ENCODE measurements at places on chromosomes 11 and 22.

DNA sequence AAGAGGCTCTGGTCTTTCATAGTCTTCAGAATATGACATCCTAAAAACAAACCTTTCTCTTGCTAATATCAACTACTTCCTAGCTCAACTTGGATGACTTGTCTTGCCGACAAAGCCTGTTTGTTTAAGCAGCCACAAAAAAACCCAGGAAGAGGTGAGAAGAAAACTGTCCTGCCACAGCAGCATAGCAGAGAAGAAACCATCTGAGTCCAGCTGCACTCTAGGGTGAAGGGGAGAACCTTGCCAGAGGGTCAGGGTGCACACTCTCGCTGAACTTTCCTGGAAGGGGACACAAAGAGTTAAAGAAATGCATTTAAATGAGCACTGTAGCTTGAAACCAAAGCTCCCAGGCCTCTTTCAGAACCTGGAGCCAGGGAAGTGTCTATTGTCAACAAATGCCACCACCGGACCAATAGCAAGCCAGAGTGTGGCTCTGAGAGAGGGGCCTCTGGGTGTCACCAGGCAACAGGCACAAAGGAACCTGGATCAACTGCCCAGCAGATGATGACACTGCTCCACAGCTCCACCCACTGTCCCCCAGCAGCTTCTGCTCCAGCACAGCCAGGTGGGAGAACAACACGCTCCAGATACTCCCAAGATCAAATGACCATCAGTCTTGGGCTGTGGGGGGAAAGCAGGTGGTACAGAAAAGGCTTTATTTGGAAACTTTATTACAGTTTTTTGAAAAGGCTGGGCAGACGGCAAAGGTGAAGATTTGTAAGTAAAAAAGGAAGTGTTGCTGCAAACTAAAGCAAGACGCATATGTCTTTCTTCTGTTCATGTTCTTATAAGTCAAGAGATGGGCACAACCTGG lies 105.7 kb downstream of the RASSF10 start:
- no peak for DNase-seq

- peak; percentile 16 for DNase-seq
Measured at GRCh38 chr11:282171-282570, 4.0 kb downstream of the NLRP6 start.

- DNase-seq, result no peak
Measured at GRCh38 chr22:36155702-36156101, 4.9 kb downstream of the APOL3 start.

DNA sequence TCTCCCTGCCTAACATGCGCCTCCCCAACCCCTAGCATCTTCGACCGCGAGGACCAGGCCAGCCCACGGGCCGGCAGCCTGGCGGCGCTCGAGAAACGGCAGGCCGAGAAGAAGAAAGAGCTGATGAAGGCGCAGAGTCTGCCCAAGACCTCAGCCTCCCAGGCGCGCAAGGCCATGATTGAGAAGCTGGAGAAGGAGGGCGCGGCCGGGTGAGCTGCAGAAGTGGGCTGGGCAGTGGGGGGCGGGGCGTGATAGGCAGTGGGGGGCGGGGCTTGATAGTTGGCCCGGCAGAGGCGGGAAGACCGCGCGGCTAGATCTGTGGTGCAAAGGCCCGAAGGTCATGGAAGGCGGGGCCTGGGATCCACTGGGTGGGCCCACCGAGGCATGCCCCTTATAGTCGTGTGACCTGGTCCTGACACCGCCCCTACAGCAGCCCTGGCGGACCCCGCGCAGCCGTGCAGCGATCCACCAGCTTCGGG lies 8.7 kb downstream of the SELENOM start:
- DNase-seq, result no peak

- no peak for DNase-seq
Measured at GRCh38 chr11:48109046-48109666, 107.5 kb upstream of the OR4B1 start.

- no peak for DNase-seq
Measured at GRCh38 chr22:39303358-39303757, 16.1 kb downstream of the RPL3 start.

- DNase-seq, result peak; percentile 21
Measured at GRCh38 chr22:39237318-39238100, 7.3 kb downstream of the PDGFB start.

DNA sequence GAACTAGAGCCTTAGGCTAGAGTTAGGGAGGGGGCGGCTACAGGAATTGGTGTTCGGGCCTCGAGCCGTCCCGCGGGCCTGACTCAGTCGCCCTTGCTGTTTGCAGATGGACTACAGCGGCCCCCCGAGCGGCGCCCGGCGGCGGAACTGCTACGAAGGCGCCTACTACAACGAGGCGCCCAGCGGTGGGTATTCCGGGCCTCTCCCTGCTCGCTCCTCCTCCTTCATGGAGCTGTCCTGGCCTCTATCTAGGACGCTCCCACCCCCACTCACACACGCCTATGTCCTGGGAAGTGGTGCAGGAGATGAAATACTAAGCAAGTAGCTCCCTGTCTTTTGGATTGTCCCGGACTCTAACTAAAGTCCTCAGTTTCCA lies 1.4 kb downstream of the MYOD1 start:
- DNase-seq, result no peak

DNA sequence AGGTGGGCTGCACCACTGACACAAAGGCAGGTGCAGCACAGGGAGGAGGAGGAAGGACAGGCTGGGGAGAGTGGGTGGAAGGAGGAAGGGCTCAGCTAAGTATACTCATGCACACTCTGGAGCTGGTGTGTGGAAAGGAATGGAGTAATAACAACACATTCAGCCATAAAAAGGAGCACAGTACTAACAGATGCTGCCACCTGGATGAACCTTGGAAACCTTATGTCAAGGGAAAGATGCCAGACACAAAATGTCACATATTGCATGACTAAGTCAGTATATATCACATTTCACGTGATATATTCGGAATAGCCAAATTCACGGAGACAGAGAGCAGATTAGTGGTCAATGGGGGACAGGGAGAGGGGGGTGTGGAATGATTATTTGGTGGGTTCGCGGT lies 389.6 kb upstream of the SYN3 start:
- no peak for DNase-seq

All from CD8-positive, alpha-beta T cell (primary cell).